Lower lobe of right lung (tissue), 2 donors: ENCODE measurements at places on chromosomes 11 and 22.

DNA sequence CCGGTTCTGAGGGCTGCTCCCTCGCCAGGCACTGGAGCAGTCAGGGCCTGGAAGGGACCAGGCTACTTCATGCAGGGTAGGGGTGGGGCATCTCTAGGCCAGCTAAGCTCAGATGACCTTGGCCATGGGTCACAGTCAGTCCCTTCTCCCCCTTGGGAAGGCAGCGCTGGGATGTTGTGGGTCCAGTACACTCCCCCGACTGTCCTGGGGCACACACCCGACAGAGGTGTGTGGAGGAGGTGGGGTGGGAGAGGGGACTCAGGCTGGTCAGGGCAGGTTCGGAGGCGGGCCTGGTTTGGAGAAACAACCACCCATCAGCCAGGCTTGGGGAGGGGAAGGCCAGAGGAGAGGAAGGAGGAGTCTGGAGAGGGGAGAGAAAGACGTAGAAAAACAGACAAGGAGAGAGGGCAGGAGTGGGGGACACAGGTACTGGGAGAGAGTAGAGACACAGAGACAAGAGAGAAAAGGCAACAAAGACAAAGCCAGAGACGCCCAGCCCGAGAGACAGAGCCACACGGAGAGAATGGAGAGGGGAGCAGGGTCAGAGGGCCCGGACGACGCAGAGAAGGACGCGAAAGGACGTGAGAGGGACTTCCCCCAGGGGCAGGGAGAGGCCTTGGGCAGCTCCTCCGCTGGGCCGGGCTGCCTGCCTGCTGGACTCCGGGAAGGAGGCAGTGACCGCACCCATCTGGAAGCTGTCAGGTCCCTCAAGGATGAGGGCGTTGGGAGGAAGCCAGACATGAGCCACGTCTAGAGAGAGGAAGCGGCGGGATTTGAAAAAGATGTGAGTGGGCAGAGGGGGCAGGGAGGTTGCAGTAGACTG is 30.6 kb upstream of the TSKU start:
- DNase-seq = peak; percentile 77

DNA sequence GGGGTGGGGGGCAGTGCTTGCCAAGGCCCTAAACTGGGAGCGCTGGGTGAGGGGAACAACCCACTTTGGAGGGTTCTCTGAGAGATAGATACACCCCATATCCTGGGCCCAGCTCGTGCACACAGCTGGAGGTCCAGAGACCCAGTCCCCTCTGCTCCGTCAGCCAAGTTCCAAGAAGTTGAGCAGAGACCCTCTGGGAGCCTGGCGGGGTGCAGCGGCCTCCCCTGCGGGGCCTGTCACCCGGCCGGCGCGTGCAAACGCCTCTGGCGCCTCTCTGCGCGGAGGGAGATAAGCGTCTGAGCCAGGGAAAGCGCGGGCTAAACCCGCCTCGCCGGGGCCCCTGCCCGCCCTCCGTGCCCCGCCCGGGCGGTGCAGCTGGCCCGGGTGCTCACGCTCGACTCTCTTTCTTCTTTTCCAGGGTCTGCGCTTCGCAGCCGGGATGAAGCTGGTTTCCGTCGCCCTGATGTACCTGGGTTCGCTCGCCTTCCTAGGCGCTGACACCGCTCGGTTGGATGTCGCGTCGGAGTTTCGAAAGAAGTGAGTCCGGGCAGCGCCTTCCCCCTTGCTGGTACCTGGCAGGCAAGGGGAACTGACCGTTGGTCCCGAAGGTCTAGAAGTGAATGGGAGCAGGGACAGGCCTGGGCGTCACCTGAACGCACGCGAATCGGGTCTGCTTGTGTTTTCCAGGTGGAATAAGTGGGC is 540 bp downstream of the ADM start:
- peak; percentile 77 for DNase-seq

- DNase-seq = no peak
Measured at GRCh38 chr11:90213322-90213721, 9.5 kb downstream of the CHORDC1 start.

DNA sequence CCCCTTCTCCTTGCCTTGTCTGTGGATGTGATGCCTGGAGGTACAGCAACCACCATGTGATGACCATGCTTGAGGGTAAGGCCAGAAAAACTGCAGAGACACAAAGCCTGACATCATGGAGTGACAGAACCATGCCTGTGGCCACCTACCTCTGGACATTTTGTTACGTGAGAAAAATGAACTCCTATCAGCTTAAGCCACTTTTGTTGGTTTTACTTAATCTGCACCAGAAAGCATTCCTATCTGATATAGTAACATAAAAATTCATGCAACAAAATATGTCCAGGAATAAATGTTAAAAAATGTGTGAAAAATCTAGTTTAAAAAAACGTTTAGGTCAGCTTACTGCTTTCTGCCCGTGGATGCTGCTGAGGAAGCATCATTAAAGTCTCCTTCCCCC is 42.6 kb upstream of the P4HA3 start:
- no peak for DNase-seq

DNA sequence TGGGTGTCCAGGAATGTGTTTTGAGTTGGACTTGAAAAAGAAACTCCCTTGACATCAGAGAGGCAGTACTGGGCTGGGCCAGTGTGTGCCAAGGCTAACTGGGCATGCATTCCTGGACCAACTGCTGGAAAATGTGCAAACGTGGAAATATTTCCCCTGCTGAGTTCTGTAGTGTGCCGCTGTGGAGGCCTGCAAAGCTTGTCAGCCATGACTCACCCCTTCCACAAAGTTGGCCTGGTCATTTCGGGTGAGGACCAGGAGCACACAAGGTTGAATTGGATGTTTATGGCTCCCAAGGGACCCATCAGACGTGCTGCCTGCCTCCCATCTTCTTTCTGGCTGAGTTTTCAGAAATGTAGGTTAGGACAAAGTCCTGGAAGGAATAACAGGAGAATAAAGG is 513.1 kb downstream of the MIAT start:
- no peak for DNase-seq

DNA sequence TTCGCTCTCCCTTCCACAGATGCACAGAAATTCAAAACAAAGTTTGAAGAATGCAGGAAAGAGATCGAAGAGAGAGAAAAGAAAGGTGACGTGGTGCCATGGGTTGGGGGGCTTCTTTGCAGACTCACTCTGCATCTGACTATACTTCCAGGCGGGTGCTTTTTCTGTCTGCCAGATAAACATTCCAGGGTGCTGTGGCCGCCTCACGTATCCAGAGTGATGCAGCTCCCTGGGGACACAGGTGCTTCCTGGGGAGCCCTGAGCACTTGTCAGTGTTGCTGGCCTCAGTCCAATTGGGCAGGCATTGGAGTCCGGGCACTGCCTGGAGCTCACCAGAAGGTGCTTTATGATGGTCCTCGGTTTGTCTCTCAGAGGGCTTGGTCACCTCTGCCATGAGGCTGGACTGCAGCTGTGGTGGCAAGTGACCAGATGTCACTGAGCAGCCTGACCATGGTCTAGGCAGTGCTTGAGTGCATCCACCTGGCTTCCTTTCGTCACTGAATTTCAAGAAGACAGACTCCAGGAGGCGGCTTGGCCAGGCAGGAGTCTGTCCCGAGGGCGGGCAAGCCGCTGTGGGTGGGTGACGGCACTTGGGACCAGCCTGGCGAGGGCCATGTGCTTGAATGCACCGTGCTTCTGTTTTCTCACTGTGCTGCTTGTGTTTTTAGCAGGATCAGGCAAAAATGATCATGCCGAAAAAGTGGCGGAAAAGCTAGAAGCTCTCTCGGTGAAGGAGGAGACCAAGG is 5.1 kb upstream of the ZDHHC8 start:
- no peak for DNase-seq

- DNase-seq = peak; percentile 32
Measured at GRCh38 chr11:1205121-1205986, 17.5 kb upstream of the MUC5B start.

- no peak for DNase-seq
Measured at GRCh38 chr11:11998091-11998781, 10.2 kb downstream of the DKK3 start.

DNA sequence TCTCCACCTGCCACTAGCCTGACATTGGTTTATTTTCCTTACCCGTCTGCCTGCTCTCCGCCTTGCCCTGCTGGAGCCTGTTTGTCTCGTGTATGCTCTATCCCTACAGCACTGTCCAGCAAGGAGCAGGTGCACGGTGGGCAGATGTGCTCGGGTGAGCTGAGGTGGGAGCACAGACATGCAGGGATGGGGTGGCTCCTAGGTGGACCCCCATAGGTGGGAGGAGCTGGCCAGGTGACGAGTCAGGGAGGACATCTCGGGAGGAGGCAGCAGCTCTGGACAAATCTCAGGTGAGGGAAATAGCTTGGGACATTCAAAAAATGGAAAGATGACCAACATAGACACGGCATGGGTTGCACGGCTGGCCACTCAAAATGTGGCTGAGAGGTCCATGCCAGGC is 89.2 kb upstream of the SHANK2 start:
- DNase-seq = peak; percentile 28

- DNase-seq = peak; percentile 21
Measured at GRCh38 chr22:44263547-44263946, 49.2 kb downstream of the SHISAL1 start.

- no peak for DNase-seq
Measured at GRCh38 chr11:80635178-80635577, 1194.3 kb upstream of the TENM4 start.

DNA sequence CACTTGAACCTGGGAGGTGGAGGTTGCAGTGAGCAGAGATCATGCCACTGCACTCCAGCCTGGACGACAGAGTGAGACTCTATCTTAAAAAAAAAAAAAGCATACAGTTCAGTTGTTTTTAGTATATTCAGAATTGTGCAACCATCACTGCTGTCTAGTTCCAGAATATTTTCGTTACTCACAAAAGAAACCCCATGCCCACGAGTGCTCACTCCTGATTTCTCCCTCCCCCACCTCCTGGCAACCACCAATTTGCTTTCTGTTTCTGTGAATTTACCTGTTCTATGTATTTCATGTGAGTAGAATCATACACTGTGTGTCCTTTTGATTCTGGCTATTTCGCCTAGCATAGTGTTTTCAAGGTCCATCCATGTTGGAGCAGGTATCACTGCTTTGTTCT is 24.8 kb downstream of the PTPRJ start:
- no peak for DNase-seq

DNA sequence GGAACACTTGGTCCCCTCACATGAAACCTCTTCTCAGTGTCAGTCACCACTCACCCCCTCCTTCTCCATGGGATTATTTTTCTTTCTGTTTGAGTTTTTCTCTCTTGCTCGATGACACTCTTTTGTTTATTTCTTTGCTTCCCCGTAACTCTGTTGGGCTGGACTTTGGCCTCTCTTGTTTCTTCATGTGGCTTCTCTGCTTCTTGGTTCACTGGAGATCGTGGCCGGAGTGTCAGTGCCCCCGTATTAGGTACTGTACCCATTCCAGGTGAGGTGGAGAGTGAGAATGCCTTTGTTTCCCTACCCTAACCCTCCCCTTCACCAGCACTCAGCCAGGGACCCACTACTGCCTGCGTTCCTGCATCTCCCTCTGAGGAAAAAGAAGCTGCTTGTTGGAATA is 32.5 kb downstream of the CYB5R2 start:
- no peak for DNase-seq

DNA sequence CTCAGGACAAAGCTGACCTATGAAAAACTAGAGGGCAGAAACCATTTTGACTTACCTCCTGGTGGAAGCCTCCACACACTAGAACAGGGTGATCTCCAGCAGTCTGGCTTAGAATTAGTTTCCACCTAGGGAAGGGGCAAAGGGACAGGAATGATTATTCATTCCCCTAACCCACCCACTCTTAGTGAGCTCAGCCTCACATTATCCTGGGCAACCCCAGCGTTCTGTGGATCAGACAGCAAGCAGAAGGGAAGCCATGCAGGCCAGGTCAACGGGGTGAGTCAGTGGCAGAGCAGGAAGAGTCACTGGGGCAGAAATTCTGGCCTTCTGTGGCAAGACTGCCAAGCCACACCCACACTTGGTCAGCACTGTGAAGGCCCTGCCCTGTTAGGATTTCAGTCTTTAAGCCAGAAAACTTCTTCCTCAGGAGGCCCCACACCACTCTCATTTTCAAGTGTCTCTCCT is 10.5 kb downstream of the NUMA1 start:
- DNase-seq = peak; percentile 89

- no peak for DNase-seq
Measured at GRCh38 chr22:24153353-24153752, 27.9 kb upstream of the SUSD2 start.

DNA sequence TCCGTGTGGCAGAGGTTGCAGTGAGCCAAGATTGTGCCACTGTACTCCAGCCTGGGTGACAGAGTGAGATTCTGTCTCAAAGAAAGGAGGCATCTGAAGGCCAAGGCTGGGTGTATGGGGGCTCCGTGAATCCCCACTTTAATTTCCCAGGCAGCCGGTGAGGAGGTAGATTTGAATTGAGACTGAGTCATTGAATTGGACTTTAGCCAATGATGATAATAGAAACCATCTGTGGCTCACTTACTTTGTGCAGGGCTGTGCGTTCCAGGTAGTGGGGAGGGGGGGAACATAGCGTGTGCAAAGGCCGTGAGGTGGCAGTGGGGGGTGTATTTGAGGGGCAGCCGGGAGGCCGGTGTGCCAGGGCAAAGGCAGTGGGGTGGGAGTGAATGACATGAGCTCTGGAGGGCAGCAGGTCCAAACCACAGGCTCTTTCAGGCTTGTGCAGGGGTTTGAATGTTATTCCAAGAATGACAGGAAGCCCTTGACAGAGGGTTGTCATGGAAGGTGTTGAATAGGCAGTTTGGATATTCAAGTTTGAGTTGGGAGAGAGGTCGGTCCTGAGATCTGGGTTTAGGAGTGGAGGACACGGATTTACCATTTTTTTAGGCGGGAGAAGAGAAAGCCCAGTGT is 6.1 kb downstream of the ARHGAP8 start:
- no peak for DNase-seq

DNA sequence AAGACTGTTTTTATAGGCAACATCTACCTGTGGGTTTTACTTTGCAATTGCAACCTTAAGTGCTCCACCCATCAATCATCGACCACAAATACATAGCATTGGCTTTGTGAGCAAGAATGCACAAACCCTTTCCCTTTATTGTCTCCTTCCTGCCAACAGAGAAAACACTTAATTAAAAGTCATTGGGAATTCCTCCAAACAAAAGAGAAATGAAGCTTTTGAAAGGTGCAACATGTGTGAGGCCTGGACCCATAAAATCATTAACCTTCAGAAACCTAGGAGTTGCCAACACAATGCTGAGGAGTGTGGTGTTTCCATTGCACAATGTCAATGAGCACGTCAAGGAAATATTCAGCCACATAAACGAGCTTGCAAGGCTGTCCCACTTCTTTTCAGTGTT is 223.2 kb downstream of the BLID start:
- DNase-seq = no peak
